Stimulated activated CD8-positive, alpha-beta memory T cell treated with anti-CD3 and anti-CD28 coated beads, Interleukin-4, amount 100 ng/mL, for 1 hour (primary cell): ENCODE measurements at places on chromosomes 13 and 19.

DNA sequence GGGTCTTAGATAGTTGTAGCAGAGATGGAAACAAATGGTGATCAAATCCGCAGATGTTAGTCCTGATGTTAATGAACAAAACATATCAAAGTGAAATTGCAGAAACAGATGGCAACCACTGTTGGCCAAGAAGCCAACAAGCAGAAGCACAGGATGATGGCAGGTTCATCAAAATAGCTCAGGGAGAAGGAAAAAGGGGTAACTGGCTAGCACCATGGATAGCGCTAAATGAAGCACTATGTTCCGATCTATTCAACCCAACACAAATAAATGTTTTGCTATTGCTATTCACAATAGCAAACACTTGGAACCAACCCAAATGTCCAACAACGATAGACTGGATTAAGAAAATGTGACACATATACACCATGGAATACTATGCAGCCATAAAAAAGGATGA, 413.7 kb downstream of the FGF14 start:
- no peak for DNase-seq

DNA sequence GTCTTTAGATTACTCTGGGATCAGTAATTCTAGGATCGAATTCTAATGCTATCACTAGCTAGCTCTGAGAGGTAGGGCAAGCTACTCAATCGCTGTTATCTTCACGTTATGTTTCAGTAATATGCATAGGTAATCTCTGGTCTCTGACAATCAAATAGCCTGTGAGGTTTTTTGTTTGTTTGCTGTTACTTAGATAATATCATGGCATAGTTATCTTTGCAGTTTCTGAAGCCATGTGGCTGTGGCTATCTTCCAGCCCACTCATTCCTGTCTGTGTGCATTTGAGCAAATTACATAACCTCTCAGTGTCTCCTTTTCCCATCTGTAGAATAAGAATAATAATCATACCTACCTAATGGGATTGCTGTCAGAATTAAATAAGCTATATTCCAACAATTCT, 330.2 kb downstream of the PCDH9 start:
- no peak for DNase-seq

DNA sequence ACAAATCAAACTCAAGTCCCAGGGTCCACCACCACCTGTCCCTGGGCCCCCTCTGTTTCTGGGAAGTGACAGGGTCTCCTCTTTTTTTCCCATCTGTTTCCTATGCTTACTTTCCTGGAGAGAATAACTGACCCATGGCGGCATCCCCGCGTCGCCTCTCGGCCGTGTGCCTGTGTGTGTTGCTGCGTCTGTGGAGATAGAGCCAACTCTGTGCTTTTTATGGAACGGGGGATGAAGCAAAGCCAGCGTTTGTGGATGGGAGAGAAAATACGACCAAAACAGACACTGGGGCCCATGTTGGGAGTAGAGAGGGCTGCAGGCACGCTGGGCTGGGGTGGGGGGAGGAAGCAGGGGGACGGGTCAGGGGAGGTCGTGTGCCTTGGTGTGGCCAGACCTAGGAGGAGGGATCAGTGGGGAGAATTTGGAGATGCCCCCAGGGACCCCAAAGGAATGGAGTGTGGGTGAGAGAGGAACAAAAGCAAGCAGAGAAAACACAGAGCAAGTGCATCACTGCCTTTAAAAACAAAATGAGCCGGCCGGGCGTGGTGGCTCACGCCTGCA, 16.6 kb downstream of the PLK5 start:
- DNase-seq = no peak

- no peak for DNase-seq
These were observed 12.1 kb downstream of the PIN1 start for GRCh38 chr19:9847087-9847671.

DNA sequence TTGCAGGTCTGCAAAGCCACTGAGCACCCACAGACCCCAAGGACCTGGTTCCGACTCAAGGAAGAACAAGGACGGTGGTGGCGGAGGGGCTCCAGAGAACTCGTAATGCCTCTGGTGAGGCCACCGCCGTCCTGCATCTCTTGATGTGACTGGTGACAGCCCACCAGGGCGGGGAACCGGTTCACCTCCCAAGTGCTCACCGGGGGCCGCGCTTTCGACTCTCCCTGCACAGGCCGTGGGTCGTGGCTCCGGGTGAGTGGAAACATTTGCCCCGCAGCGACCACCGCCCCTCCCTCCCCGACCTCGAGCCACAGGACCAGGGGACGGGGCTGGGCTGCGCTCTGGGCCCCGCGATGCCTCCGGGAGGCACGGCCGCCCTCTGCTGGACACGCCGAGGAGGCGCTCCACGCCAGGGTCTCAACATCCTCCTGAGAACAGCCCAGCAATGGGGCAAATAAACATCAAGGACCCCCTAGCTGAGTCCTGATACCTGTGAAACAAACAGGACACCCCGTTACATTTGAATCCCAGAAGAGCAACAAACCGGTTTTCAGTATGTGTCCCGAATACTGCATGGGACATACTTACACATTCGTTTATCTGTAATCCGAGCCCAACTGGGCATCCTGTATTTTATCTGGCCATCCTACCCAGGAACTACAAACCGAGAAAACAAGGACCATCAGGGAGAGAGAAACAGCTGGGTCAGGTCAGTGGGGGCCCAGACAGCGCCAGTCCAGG, 3.9 kb upstream of the PLPP2 start:
- no peak for DNase-seq

- DNase-seq = no peak
These were observed 20.8 kb upstream of the EPHX3 start for GRCh38 chr19:15253061-15253460.
